ENCODE measurements at places on chromosomes 11 and 22.

DNA sequence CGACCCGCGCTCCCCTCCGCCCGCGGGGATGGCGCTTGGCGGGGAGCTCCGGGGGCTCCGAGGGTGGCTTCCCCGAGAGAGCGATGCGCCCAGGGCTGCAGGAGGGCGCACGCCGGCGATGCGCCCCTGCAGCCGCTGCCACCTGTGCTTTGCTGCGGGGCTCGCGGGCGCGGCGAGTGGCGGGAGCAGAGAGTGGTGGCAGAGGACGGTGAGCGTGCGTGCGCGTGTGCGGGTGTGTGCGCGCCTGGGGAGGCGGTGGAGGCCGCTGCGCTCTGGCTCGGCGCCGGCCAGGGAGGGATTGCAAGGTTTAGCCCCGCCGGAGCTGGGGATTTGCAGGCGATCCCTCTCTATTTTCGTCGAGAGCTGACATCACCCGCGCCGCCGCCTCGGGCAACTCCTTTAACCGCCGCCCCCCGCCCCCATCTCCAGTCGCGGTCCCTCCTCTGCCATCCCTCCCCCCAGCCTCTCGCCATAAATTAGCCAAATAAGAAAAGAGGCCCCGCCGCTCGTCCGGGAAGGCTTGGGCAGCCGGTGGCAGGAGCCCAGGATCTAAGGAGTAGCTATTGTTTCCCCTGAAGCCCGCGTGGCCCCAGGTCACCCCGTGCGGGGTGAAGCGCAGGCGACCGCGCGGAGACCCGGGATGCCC lies at the start of gene SLC1A2:
TSS of gene SLC1A2 (minus strand) at position 375 of the 646 bp plus-strand sequence. CDS start 592 bp downstream, outside the sequence.
- DNase-seq = peak; percentile 5

- peak; percentile 82 for DNase-seq
Measured at GRCh38 chr11:66068154-66068821, 1.8 kb upstream of the PACS1 start.

DNA sequence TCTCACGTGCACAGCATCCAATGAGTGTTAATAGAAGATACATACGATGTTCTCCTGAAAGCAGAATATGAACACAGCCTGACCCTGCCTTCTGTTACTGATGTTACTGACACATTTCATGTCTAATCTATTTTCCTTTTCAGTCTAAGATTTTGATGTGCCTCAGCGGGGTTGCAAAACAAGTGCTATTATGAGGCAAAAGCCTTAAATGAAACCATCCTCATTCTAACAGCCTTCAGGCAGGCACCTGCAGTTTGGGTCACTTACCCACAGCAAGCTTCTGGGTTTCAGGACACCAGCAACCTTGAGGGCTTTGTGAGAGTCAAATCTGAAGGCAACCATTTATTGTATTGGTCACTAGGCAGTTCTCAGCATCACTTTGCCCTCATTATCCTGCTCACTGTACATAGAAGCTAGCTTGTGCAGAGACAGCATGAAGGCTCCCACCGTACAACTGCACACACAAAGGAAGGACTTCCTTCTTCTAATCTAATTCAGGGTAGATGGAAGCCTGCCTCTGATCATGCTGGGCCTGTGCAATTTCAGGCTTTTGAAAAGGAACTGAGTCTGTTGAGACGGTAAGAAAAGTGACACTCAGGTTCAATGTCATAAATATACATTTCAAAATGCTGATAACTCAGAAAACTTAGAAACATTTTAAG lies 183.2 kb upstream of the PITPNB start:
- no peak for DNase-seq

- no peak for DNase-seq
Measured at GRCh38 chr22:47169801-47170140, 407.3 kb downstream of the TBC1D22A start.

DNA sequence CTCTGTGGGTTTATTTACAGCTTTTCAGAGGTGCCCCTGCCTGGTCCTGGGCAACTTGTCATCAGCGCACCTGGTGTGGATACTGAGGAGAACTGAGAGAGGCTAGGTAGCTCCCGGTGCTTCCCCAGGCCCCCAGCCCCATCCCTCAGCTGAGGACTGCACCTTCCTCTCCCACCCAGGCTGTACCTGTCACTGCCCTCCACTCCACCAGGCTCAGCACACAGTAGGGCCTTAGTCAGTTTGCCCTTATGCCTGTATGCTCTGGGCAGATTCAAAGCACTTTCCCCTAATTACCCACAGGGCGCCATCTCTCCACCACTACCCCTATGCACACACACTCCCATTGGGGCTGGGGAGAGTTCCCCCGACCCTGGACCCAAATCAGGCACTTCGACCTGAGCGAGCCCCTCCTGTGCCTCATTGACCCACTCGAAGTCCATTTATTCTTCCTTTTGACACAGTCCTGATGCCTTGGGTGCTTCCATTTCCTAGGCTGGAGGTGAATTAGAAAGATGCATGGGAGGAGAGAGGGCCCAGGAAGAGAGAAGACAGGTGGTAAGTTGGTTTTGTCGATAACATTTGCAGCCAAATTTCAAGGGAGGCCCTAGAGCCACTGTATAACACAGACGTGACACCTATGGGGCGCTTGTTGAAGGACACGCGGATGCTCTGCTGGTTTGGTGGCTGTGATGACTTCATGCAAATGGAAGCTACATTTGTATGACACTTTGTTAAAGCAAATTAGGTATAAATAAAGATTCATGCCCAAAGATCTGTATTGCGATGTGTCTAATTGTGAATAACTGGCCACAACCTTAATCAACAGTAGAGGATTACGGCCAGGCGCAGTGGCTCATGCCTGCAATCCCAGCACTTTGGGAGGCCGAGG lies 13.8 kb upstream of the PICK1 start:
- DNase-seq = no peak

DNA sequence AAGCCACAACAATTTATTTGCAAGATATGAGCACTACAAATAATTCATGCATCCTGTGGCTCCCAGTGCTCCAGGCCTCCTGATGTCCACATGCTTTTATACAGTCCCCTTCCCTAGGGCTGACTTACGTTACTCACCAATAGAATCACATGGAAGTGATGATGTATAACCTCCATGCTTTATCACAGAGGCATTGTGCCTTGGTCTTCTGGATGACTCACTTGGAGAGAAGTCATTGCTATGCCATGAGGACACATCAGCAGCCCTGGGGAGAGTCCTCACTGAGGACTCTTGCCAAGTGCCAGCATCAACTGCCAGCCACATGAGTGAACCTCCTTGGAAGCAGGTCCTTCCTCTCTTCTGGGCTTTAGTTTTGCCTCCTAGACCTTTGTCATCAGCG lies 22.0 kb upstream of the IGSF9B start:
- DNase-seq = no peak

DNA sequence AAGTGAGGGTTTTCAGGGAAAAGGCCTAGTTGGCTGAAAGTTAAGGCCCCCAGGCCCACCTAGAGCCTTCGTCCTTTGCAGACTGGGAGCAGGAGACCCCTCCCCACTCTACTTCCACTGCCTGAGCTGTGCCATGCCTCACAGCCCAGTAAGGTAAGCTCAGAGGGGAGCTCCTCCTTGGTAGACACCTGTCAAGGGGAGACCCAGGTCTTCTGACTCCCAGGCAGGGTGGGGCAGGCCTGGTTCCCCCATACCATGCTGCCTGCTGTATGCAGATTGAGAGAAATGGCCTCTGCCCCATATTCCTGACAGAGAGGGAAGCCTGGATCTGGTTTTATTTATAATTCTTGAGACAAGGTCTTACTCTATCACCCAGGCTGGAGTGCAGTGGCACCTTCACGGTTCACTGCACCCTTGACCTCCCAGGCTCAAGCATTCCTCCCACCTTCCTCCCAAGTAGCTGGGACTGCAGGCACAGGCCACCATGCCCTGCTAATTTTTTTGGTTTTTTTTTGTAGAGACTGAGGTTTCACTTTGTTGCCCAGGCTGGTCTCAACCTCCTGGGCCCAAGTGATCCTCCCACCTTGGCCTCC lies 697 bp downstream of the RAB36 start:
- no peak for DNase-seq

DNA sequence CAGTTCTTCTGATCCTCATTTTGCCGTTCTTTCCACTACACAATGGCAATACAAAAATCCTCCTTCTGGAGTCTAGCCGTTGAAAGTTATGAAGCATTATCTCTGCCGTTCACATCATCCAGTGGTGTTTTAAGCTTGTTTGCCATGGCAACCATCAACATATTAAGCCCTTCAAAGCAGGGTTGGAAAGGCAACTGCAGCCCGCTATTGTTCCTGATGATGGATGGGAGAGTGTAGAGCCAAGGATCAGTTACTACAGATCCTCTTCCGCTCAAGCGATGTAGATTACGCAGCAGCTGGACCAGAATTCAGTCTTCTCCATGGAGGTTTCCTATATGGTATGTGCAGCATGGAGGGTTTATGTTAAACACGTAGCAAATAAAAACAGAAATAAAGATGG lies 352.7 kb downstream of the NTM start:
- DNase-seq = no peak

- no peak for DNase-seq
Measured at GRCh38 chr11:94635072-94635471, 67.9 kb downstream of the PIWIL4 start.

GRCh38 chr22:47571616-47572015 lies 809.2 kb downstream of the TBC1D22A start:
- no peak for DNase-seq

GRCh38 chr11:128476729-128477128 lies 110.6 kb downstream of the ETS1 start:
- DNase-seq = no peak

- DNase-seq = no peak
Measured at GRCh38 chr22:45192701-45193187, 29.0 kb downstream of the NUP50 start.

DNA sequence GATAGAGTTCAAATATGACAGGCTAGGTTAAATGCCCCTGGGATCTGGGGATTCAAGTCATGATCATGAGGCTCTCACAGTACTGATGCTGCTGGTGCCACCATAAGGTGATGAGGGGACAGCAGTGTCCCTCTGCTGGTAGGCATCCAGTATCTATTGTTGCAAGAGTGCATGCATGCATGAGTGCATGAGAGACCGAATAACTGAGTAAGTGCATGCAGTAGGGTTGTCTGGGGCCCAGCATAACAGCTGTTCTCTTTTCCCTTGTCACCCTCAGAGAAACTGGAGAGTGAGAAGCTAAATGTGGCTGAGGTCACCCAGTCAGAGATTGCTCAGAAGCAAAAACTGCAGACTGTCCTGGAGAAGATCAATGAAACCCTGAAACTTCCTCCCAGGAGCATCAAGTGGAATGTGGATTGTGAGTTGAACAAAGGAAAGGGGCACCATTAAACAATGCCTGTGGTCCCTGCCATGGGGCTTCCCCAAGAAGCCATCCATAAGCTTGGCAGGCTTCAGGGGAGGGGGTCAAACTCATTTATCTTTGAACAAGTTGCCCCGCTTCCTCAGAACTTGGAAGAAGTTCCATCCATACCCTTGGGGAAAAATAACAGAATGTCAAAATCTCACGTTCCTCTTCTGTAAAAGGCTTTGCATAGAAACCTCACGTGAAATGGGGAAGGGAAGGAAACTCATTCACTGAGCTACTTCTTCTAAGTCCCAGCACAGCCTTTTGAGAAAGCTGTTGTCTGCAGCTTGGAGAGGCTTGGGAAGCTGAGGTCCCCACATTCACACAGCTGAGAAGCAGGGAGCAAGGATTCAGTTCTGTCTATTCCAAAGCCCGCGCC lies 119.0 kb downstream of the PARVA start:
- DNase-seq = no peak

- no peak for DNase-seq
Measured at GRCh38 chr11:72331761-72332160, 87.8 kb upstream of the PHOX2A start.

- peak; percentile 80 for DNase-seq
Measured at GRCh38 chr22:50474710-50475651, at the start of gene SBF1. Gene SBF1 (minus strand): TSS chr22:50475035. CDS start chr22:50474840, 195 bp downstream.

GRCh38 chr11:3115321-3115720 lies 49.8 kb downstream of the OSBPL5 start:
- DNase-seq = no peak

DNA sequence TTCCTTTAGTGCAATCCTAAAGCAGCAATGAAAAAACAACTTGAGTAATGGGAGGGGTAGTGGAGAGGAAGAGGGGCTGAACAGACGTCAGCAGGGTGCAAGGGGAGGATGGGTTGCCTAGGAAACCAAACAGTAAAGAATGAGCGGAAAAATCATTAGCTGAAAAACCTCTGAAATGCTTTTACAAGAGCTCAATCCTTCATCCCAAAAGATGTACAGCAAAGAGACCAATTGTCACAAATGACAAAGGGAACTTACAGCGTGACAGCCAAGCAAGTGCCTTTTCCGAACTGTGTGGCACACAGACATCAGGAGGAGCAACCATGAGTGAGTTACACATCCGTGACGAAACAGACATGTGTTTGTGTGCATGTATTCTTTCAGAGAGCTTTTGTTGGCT lies 104.6 kb downstream of the SIK3 start:
- no peak for DNase-seq

- DNase-seq = peak; percentile 34
Measured at GRCh38 chr11:93895106-93895862, 44.9 kb upstream of the VSTM5 start.

- no peak for DNase-seq
Measured at GRCh38 chr11:64892838-64893193, 14.4 kb upstream of the EHD1 start.

GRCh38 chr22:37552524-37553163 lies 7.6 kb upstream of the CDC42EP1 start:
- no peak for DNase-seq

GRCh38 chr11:100419518-100419917 lies 267.6 kb upstream of the ARHGAP42 start:
- DNase-seq = no peak

GRCh38 chr11:120017582-120018150 lies 120.2 kb downstream of the TRIM29 start:
- no peak for DNase-seq

GRCh38 chr11:113705871-113706655 lies at the start of gene TMPRSS5:
Gene TMPRSS5 (minus strand): TSS chr11:113706308. CDS start chr11:113706224, 84 bp downstream.
- DNase-seq = no peak

GRCh38 chr11:117070016-117070415 lies 28.2 kb downstream of the SIK3 start:
- DNase-seq = no peak

DNA sequence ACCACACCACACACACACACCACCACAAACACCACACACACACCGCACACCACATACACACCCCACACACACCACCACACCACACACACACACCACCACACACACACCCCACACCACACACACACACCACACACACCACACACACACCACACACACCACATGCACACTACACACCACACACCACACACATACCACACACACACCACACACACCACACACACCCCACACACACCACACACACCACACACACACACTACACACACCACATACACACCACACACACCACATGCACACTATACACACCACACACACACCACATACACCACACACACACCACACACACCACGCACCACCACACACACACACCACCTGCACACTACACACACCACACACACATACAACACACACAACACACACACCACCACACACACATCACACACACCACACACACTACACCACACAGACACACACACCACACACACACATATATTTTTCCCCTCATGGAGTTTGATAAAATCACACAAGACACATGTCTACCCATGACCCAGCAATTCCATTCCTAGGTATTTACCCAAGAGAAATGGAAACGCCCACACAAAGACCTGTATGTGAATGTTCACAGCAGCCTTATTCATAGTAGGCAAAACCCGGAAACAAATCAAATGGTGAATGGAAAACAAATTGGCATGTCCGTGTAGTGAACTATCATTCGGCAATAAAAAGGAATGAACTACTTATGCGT lies 14.3 kb downstream of the CD5 start:
- no peak for DNase-seq

GRCh38 chr11:119441898-119442243 lies 18.9 kb upstream of the THY1 start:
- DNase-seq = no peak

Data from NCI-H510A treated with DMSO at 0.1 percent for 48 hours (cell line).